Pulmonary artery endothelial cell (primary cell): ENCODE measurements at places on chromosomes 4 and X. TPM values are rescaled to one million over a fixed set of nuclear protein-coding genes. Genes with fewer than 3 reads are reported as not detected.

DNA sequence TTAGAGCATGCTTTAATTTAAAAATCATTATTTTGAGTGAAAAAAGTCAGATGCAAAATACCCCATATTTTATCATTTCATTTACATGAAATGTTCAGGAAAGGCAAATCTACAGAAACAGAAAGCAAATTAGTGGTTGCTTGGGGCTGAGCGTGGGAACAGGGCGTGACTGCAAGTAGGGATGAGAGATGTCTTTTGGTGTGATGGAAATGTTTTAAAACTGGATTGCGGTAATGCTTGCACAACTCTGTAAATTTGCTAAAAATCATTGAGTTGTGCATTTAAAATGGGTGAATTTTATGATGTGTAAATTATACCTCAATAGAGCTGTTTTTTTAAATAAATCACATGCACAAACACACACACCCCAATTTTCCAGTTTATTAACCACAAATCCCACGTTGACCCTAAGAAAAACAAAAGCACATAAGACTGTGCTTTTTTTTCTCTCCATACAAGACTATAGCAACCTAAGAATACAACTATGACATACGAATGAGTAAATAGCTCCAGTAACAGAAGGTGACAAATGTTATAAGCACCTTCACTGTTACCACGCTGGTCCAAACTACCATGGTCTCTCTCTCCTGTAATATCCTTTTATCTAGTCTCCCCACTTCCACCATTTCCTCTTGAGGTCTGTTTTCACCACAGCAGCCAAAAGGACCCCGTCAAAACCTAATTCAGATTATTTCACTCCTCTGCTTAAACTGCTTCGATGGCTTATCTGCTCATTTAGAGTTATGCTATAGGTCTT, 37.2 kb downstream of the FRMD7 start:
- no peak for DNase-seq

GRCh38 chr4:87985097-87985886, 9.8 kb downstream of the SPP1 start:
- no peak for DNase-seq

DNA sequence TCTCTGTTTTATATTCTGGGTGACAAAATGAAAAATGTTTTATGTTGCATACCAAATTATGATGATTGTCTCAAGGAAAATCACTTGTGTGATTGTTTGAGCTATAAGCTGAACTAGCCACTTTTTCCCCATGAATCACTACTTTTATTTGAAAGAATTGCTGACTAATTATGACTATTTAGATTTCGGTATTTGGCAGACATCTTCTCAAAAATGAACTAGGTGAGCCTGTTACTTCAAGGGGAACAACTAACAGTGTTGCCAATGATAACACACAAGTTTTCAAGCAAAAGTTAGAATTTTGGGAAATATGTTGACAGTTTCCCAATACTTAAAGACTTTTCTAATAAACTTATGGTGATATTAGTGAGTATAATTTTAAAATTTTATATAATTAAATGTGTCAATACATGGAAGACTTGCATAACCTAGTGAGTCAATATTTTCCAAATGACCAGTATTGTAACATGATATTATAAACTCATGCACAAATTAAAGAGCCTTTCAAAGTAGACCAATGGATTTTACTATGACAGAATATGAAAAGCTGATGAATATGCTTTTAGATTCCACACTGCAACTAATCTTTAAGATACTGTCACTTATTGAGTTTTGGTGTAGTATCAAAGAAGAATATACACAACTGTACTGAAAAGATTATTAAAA, 187.7 kb upstream of the GATB start:
- no peak for DNase-seq

DNA sequence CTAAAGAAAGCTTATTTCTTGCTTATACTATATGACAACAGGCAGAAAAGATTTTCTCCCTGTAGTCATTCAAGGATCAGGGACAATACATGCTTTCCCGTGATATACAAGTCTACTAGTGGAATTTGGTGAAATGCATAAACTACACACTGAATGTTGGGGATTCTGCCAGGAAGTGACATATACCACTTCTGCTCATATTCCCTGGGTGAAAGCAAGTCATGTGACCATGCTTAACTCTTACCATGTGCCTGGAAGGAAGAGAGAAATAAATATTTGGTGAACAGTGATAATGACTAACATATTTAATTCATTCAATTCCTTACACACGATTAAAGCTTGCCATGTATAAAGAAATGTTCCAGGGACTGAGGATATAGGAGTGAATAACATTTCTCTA, 534.6 kb downstream of the PPARGC1A start:
- DNase-seq, result no peak

- no peak for DNase-seq
Observed at GRCh38 chr4:6078560-6078959, 60.3 kb upstream of the C4orf50 start.

GRCh38 chr4:23485801-23486200, 404.0 kb downstream of the PPARGC1A start:
- no peak for DNase-seq

DNA sequence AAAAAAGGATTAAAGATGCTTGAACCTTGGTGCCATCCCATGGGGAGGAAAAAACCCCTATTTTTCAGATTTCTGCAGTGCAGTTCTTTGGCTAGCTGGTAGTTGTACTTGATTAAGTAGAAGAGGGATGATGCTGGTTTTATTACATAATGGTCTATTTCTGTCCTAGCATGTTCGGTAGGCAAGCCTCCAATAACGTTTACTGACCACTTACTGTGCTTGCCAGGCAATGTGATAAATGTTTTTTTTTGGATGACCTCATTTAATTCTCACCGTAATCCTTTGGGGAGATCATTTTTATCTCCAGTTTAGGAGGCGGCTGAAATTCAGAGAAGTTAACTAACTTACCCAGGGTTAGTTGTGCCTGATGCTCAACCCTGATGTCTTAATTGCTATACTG, 92.1 kb upstream of the RPA4 start:
- DNase-seq, result no peak

PPBP gene
- total RNA-seq, result not detected in 2 replicates

DNA sequence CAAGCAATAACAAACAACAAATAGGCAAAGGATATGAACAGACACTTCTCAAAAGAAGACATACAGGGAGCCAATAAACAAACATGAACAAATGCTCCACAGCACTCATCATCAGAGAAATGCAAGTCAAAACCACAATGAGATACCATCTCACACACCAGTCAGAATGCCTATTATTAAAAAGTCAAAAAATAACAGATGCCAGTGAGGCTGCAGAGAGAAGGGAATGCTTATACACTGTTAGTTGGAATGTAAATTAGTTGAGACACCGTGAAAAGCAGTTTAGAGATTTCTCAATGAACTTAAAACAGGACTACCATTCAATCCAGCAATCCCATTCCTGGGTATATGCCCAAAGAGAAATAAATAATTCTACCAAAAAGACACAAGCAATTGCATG, 129.8 kb upstream of the MAGEB2 start:
- no peak for DNase-seq

KCTD8 gene
- total RNA-seq, result under 0.01 and 0.28 TPM in 2 replicates

PAGE5 gene
- not detected in 2 replicates for total RNA-seq

DNA sequence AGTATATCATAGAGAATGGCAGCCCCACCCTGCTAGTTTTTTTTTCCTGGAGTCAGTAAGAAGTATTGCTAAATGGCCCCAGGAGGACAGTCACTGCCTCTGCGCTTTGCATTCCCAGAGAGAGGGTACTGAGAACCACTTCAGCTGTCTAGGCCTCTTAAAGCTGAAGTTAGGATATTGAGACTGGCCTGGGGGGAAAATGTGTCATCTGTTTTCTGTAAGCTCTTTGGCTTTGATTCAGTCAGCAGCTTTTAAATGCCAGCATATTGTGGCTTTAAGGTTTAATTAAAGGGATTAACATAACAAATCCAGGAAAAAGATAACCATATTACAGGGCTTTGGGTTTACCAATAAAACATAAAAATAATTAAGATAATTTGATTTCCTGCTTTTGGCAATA, 852.0 kb downstream of the PCDH18 start:
- DNase-seq, result no peak

CORIN gene
- total RNA-seq, result 0.07 and 0.56 TPM in 2 replicates

LUZP4 gene
- total RNA-seq, result not detected in 2 replicates

DNA sequence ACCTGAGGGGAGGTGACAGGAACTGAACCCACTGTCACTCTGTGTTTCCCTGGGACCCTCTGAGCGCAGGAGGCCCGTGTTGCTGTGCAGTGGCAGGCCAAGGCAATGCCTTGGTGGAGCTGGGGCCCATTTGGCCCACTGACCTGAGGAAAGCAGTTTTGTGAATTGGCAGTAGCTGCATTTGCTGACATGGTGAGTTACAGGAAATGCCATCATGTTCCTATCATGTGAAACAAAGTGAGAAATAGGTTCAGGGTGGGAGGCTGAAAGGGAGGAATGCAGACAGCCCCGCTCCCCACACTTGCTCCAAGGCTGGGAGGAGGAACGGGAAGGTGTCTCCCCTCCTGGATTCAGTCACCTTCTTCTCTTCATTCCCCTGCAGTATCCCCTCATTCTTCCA, 146.1 kb downstream of the PTTG2 start:
- DNase-seq, result peak; percentile 30

DNA sequence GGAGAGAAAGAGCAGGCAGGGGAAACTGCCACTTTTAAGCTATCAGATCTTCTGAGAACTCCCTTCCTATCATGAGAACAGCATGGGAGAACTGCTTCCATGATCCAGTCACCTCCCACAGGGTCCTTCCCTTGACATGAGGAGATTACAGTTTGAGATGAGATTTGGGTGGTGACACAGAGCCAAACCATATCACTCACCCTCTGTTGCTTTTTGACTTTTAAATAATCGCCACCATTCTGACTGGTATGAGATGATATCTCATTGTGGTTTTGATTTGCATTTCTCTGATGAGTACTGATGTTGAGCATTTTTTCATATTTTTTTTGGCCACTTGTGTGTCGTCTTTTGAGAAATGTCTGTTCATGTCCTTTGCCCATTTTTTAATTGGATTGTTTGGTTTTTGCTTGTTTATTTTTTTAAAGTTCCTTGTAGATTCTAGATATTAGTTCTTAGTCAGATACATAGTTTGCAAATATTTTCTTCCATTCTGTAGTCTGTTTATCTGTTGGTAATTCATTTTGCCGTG, 6.5 kb upstream of the PAQR3 start:
- DNase-seq, result no peak

FGFR3 gene
- 0.79 and 0.81 TPM in 2 replicates for total RNA-seq

GRCh38 chr4:145891958-145892357, 46.7 kb downstream of the ZNF827 start:
- DNase-seq, result no peak

DNA sequence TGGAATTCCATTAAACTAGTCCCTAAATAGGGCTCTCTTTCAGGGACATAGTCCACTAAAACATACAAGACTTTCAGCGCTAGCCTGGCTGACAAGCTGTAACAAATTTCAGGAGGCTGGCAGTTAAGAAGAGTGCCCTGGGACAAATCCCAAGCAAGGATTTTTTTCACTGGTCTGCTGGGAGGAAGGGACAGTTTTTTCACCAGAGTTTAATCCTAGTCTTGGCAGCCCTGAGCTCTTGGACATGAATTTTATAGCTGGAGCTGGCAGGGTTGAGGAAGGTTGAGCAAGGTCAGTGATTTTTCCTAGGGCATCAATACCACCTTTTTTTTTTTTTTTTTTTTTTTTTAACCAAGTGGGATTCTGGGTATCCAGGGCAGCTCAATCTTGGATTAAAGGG, 184.4 kb downstream of the SH2D1A start:
- no peak for DNase-seq

NXF2 gene
- not detected in 2 replicates for total RNA-seq

MAGEB2 gene
- total RNA-seq, result not detected in 2 replicates

BEX5 gene
- total RNA-seq, result 2.4 and 3.5 TPM in 2 replicates

GRCh38 chrX:121579016-121579760, 531.8 kb downstream of the GLUD2 start:
- no peak for DNase-seq

RPA4 gene
- total RNA-seq, result 0.73 and 1.2 TPM in 2 replicates

- DNase-seq, result no peak
Observed at GRCh38 chr4:159357350-159357749, 254.5 kb downstream of the RAPGEF2 start.

DNA sequence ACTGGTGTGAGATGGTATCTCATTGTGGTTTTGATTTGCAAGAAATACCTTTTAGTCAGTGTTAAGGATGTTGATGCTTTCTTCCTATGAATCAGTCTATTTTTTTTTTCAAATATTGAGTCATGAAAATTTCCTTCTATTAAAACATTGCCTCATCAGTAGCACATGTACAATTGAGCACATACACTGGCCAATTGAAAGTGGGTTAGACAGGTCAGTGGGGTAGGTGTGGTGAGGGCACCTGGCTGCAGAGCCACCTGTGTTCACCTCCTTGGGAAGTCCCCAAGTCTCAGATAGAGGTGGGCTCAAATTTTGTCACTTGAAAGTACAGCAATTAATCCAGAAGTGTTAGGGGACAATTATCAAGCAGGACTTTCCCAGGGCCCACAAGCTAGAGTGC, 243.7 kb downstream of the SPRY1 start:
- no peak for DNase-seq

DNA sequence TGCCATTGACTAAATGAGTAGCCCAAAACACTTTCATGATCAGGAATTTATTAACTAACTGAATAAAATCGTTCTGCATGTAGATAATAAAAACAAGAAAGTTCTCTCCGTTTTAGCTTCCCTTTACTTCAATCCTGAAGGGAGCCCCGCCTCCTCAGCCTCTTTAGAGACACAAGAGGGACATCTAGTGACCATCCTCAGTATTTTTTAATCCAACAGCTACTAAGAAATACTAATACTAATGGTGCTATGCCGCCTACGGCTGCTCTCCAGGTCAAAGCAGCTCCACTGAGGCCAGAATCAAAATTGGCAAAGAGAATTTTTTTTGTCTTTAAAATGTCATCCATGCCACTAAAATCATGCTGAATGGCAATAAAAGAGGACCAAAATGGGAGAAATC, 3.2 kb upstream of the PCDH19 start:
- DNase-seq, result peak; percentile 20

- DNase-seq, result no peak
Observed at GRCh38 chr4:139764182-139764581, 98.6 kb downstream of the MGST2 start.

GRCh38 chr4:139720806-139721205, 55.2 kb downstream of the MGST2 start:
- DNase-seq, result no peak

GRCh38 chrX:49915361-49916222, 6.8 kb upstream of the CLCN5 start:
- DNase-seq, result peak; percentile 13

MAGEA9B gene
- total RNA-seq, result not detected in 2 replicates

GRCh38 chr4:84530871-84531270, 31.8 kb upstream of the NKX6-1 start:
- DNase-seq, result no peak

FGB gene
- total RNA-seq, result not detected in 2 replicates

DNA sequence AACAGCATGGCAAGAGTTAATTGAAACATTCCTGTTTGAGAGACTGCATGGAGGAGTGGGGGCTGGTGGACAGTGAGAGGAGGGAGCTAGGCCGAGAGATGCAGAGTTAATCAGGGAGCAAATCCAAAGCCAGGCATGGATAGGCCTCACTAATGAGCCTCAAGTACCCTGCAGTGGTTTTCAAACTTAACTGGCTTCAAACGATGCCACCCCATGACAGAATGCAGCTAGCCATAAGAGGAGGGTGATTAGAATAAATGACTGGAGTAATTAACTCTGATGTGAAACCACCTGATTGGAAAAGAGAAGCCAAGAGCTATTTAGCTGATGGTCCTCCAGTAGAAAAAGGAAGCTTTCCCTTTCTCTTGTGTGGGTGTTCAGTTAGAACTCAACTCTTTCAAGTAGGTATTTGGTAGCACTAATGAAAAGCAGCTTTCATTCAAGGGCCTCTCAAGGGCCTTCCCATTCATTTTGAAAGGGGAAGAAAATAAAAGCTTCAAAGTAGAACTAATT, 215.4 kb upstream of the MAB21L2 start:
- no peak for DNase-seq
